Germinal center (tissue), 1 donor: ENCODE measurements at places on chromosomes 2 and 18.

GRCh38 chr18:27276886-27277285 lies 91.8 kb upstream of the CHST9 start:
- no peak for DNase-seq

- DNase-seq: no peak
Observed at GRCh38 chr18:77090546-77091174, 41.9 kb downstream of the MBP start.

DNA sequence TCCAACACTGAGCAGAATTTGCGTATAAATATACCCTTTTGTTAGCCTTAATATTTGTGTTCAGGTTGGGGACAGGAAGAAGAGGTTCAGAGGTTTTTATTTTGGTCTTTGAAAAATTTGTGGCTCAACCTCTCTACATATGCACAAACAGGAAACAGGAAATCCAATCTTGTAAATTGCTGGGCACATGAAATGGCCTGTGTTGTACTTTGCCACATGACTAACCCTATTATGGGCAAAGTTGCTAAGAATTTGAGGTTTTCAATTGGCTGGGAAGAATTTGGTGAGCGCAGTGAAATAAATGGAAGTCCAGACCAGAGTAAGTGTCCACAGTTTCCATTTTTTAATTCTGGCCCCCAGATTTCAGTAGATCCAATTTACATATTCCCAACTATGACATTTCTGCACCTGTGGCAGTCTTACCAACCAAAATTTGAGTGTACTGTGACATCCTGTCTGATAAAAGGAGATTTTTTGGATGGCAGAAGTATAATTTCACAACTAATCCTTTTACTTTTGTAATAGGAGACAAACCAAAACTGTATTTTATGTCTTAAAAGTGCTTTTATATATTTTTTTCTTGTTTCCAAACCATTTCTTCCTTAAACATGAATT lies 63.6 kb downstream of the COX7A2L start:
- no peak for DNase-seq

DNA sequence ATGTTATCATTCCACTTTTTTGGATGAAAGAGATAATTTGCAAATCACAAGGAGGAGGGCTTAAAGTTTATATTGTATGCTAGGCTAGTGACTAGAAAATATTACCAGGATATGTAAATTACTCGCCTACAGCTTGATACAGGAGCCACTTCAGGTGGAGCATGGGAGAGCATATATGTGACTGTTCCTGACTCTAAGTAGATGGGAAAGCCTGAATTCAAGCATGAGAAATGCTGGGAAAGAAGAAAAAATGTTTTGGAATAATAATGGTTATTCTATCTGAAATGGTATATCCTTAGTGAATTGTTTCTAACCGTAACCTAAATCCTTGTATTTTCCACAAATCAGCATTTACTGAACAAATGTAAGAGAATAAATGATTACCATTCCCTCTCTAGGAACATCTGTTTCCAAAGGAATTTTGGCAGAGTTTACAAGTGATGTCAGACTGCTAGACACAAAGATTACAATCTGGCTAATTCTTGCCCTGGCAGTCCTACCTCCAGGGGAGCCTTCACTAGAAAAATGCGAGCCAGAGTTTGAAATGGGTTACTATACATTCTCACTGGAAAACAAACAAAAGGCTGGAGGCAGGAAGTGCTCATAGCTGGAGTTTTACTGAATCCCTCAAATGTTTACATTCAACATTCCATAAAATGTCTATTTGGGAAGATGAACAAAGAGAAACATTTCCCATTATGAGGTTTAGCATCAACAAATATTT lies 129.4 kb upstream of the MAPRE2 start:
- no peak for DNase-seq

DNA sequence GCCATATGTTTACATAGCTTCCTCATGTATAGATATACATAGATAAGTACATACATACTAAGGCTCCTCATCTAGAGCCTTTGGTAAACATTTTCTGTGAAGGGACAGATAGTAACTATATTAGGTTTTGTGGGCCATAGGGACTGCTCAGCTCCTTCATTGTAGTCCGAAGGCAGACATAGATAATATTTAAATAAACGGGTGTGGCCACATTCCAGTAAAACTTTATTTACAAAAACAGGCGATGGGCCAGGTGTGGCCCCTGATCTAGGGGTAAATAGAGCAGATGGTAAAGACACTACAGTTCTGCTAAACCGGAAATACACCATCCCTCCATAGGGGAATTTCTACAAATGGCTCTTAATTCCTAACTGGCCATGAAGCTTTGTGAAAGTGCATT lies 7.3 kb downstream of the COQ10B start:
- DNase-seq: no peak

DNA sequence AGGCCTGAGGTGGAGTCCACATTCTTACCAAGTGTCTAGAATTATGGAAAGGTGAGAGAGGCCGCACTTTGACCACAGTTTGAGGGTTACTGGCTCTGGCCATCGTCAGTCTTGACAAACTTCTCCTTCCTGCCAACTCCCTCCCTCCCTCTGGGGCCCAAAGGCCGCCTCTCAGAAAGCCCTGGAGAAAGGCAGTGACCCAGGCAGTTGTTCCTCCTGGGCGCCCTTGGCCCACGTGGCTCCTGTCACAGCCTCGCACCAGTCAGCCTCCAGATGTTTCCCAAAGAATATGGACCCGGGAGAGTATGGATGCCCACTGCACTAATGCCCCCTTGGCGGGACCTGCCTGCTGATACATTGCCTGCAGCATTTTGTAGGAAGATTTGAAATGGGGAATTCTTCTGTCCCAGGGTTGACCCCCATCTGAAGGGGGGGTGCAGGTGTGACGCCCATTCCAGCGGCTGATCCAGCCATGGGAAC lies 61.7 kb downstream of the ASB1 start:
- no peak for DNase-seq

DNA sequence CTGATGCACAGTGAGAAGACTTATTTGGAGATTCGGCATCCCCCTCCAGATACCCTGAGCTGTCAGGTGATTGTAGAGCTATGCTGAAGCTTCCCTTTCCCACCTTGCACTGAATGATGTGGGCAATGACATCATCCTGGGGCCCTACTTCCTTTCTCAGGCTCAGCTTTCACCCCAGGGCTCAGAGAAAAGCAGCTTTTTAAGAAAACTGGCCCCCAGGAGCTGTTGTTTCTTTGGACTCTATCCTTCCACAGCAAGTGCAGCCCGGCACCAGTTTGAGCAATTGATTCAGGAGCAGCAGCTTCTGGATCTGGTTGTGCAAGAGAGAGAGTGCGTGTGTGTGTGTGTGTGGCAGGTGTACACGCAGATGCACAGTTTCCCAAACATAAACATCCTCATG lies 251.3 kb downstream of the ANAPC1 start:
- DNase-seq: no peak

DNA sequence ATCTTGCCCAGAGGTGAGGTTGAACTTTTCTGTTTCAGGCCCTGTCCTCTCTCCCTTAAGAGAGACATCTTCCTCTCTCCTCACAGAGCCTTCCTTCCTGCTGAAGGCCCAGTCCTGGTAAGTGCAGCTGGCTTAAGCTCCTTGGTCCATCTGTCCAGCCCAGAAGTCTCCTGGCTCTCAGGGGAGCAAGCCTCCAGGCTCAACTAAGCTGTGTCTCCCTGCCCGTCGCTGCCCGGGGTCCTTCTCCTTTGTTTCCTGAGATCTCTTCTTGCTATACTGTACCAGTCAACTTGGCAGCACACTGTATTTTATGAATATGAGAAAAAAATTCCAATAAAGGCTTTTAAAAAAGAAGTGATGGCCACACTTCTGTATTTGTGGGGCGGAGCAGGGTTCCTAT lies 77.4 kb downstream of the KCNF1 start:
- no peak for DNase-seq

- no peak for DNase-seq
Observed at GRCh38 chr2:116222793-116223192, 1591.7 kb upstream of the DDX18 start.

DNA sequence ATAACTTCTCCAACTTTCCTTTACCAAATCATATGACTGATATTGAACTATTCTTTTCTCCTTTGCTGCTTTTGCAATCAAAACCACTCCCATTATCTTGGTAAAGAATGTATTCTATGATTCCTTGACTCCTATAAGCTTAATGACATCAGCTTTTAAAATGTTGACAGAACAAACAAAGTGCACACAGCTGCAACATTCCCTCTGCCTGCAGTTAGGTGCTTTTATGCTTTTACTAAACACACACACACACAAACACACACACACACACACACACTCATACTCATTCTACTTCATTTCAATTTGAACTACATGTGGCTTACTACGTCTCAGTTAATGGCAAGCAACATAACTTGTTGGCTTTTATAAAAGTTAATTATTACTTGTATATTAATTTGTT lies 946.6 kb downstream of the DPP10 start:
- no peak for DNase-seq

DNA sequence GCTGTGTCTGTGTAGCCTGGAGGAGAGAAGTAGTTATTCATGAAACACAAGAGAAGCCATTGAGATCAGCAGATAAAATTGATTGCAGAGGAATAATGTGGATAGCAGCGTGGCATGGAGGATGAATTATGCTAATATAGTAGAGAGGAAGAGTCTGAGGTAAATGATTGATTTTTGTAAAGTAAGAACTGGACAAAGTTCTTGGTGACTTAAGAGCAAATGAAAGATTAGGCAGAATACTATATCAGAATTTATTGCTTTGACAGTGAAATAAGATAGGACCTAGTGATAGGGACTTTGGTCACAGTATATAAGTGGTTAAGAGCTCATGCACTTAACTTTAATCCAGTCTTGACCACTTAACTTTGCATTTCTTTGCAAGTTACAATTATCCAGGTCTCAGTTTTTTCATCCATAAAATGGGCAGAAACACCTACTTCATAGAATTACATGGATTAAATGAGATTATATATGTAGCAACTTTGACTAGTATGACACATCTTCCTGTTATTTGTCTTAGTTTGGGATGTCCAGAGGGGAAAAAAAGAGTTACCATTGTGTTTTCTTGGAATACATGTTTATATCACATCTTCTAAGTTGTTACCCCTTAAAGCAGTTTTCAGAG lies 29.1 kb downstream of the ACVR2A start:
- no peak for DNase-seq

- no peak for DNase-seq
Observed at GRCh38 chr2:183812091-183812490, 687.8 kb downstream of the NUP35 start.

- DNase-seq: no peak
Observed at GRCh38 chr2:168091986-168092385, 155.4 kb downstream of the STK39 start.

DNA sequence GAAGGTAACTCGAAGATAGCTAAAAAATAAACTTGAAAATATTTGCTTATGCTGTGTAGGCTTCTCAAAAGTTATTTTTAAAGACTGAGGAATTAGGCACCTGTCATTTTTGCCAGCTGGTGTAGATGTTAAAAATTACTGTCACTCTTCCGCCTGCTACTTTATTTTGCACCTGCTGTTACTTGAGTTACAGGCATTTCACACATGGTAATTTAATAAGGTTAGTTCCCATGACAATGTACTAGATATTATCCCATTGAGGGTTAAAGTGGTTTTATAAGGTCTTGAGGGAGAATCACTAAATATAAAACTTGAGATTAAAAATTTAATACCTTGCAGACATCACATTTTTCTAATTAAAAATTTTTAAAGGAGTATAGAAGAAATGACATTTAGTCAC lies 26.6 kb downstream of the MYL1 start:
- no peak for DNase-seq

- DNase-seq: no peak
Observed at GRCh38 chr2:39642051-39642718, 23.5 kb upstream of the TMEM178A start.

GRCh38 chr2:10256515-10257031 lies 46.1 kb upstream of the HPCAL1 start:
- no peak for DNase-seq

DNA sequence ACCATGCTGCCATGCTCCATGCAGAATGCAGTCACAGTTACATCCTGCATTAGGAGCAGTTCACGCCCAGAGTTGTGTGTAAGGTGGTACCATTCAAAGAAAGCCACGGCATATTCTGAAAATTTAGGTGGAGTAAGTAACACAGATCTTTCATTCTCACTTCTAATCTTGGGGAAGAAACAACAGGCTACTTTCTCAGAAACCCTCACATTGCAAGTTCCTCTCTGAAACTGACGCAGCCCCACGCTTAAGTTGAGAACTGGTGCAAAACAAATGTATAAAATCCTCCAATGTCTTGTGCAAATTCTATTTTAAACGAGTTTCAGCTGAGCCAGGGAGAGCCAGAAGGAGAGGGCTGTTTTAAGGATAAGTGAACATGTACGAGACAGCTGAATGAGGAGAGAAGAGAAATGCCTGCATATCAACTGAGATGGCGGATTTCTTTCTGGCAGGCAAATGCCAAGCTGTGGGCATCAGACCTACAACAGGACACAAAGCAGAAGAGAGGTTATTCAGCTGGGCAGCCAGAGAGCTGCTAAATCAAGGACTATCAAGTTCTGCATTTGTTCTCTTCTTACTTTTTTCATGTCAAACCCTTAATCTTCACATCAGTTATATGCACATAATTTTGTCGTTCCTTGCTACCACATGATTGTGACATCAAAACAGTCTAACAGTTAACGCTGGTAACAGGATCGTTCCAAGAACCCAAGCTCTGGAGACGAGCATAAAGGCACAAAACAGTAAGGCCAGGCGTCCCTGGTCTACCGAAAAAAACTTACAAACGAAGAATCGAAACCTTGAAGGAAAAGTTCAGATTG lies 6.4 kb downstream of the ARL4C start:
- no peak for DNase-seq

GRCh38 chr2:209094221-209094620 lies 329.6 kb upstream of the MAP2 start:
- no peak for DNase-seq

GRCh38 chr2:28633204-28633603 lies 118.4 kb upstream of the PPP1CB start:
- no peak for DNase-seq

GRCh38 chr18:9475643-9476591 lies 604 bp downstream of the RALBP1 start:
- peak; percentile 62 for DNase-seq
